ENCODE measurements at places on chromosomes 1 and 21. TPM values are rescaled to one million over a fixed set of nuclear protein-coding genes. Genes with fewer than 3 reads are reported as not detected.

The AHCTF1 gene
- 16.0 TPM for polyA plus RNA-seq

The GSTM1 gene
- polyA plus RNA-seq = not detected

The DNASE2B gene
- polyA plus RNA-seq = not detected

The FCRL6 gene
- polyA plus RNA-seq = 2.1 TPM

The WDR64 gene
- 0.90 TPM for polyA plus RNA-seq

The TMEM82 gene
- not detected for polyA plus RNA-seq

The OLFML3 gene
- not detected for polyA plus RNA-seq

The CELA3A gene
- not detected for polyA plus RNA-seq

The CBR3 gene
- 23.7 TPM for polyA plus RNA-seq

The CACNA1S gene
- not detected for polyA plus RNA-seq

The SPATA1 gene
- polyA plus RNA-seq = 0.15 TPM

The RGS8 gene
- not detected for polyA plus RNA-seq

The KRTAP8-1 gene
- not detected for polyA plus RNA-seq

The TMED5 gene
- polyA plus RNA-seq = 31.9 TPM

The MTX1 gene
- polyA plus RNA-seq = 41.7 TPM

The FASLG gene
- polyA plus RNA-seq = 0.63 TPM
